Esophagus muscularis mucosa (tissue), 4 donors: ENCODE measurements at places on chromosomes 2 and 18. TPM values are rescaled to one million over a fixed set of nuclear protein-coding genes. Genes with fewer than 3 reads are reported as not detected.

DNA sequence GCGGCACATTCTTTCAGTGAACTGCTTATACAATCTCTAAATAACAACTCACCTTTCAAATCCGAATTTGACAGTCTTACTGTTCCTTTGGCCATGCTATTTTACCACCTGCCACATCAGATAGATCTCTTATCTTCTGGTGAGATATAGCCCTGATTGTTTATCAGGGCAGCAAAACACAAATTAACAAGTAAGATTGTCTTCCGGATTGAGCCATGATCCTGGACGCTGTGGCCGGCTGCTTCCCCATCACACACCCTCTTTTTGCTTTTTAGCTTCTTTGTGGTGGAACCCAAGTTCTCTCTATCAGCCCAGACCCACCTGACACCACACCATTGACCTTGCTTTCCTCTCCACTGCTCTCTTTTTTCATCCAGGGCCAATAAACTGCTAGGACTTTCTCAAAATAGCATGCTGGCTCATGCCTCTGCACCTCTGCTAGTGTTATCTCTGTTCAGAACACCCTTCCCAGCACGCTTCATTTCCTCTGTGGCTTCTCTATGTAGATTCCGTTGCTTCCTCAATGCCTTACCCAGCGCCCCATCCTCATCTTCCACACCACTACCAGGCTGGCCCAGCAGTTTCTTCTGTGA lies 111.8 kb upstream of the CNTNAP5 start:
- DNase-seq, result no peak

The CXCR2 gene
- total RNA-seq, result not detected

DNA sequence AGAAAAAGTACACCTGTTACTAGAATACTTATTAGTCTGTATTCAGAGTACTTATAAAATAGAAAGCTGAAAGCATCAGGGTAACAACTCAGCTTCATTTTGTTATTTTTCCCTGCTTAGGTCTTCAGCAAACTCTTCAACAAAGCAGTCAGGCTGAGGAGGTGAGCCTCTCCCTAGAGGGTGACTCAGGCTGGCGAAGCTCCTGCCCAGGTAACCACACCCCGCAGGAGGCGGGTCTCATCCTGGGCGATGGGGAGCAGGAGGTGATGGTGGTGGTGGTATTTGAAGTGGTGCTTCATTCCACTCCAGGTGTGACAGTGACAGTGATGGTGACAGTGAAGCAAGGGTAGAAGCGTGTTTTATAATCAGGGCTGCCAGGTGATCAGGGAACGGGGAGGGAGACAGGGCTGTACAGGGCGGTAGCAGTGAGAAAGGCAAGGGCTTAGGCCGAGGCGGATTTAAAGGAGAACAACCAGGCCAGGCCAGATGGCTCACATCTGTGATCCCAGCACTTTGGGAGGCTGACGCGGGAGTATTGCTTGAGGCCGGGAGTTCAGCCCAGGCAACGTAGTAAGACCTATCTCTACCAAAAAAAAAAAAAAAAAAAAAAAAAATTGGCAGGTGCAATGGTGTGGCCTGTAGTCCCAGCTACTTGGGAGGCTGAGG lies 127.1 kb downstream of the SOCS6 start:
- no peak for DNase-seq

GRCh38 chr2:57180678-57181077 lies 865.9 kb upstream of the VRK2 start:
- DNase-seq, result no peak

- DNase-seq, result no peak
Observed at GRCh38 chr2:227473806-227474205, 1.9 kb downstream of the AGFG1 start.

GRCh38 chr2:210264282-210264681 lies 39.0 kb upstream of the ACADL start:
- no peak for DNase-seq

- DNase-seq, result no peak
Observed at GRCh38 chr2:235934774-235935484, 233.3 kb downstream of the GBX2 start.

DNA sequence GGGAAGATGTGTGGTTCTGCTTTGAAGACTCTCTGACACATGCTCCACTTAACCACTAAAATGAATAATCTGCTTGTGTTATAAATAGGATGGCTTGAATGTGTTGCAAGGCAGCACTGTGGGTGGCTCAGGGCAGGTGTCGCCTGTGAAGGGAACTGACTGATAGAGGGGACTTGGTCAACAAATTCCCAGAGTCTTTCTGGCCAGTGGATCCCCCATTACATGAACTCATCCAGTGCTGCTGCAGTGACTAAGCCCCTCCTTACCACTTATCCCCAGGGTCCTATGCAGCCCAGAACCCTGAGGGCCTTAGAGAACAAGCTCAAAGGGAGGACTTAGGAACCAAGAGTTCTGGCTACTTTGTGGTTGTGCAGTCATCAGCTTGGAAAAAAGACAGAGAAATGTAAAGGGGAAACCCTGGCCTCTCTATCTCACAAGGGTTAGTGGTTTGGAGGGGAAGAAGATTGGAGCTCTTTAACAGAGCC lies 226.2 kb upstream of the TNP1 start:
- DNase-seq, result peak; percentile 90
